SW 1271 (cell line): ENCODE measurements at places on chromosomes 12 and 14.

DNA sequence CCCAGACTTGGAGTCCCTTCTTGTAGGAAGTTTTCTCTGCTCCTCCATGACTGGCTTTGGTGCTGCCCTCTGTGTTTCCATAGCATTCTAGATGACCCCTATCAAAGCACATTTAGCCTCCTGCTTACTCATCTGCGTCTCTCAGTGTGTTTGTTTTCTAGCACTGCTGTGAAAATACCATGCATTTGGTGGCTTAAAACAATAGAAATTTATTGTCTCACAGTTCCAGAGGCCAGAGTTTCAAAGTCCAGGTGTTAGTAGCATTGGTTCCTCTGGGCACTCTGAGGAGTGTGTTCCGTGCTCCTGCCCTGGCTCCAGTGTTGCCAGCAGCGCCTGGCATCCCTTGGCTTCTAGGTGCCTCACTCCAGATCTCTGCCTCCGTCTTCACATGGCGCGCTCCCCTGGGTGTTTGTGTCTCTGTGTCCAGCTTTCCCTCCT, 86.1 kb downstream of the CACNA1C start:
- no peak for DNase-seq

- no peak for DNase-seq
Measured at GRCh38 chr12:26062566-26062965, 62.3 kb downstream of the BHLHE41 start.

DNA sequence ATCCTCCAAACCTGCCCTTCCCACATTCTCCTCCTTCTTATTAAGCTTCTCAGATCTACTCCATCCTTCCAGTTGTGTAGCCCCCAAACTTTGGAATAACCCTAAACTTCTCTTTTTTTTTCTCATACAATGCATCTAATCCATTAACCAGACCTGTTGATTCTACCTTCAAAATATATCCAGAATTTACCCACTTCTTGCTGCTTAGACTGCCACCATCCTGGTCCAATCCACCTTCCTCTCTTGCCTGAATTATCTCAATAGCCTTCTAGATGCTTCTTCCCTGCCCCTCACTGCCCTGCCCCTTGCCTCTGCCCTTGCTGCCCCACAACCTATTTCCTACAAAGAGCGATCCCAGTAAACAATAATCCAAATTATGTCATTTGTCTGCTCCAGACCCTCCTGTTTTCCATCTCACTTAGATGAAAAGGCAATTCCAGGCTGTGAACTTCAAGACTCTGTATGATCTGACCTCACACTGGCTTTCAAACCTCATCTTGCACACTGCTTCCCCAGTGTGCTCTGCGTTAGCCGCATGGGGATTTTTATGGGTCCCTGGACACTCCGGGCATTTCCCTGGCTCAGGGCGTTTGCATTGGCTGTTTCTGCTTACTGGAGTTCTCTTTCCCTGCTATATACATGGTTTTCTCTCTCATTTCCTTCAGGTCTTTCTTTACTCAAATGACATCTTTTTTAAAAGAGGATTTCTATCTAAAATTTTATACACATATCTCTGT, 42.6 kb upstream of the HIF1A start:
- DNase-seq = no peak

- no peak for DNase-seq
Measured at GRCh38 chr14:21543521-21543960, 17.4 kb upstream of the SALL2 start.

DNA sequence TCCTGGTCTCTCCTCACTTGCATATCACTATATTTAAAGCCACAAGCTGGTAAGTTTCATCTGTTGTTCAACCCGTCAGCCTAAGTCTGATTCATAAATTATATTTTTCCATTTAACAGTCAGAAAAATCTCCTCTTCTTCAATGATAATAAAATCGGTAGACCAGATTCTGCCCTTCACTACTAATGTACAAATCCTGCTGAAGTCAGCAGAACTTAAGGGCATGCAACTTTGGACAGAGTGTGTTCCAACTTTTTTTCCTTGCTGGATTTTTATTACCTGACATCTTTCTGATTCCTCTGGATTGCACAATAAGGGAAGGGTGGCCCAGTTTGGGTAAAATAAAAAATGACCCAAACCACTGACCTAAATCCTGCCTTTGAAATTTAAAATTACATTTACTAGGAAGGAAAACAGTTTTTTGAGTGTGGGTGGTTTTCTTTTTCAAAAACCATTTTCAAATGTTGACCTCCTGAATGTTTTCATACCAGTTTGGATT, 125.4 kb upstream of the DIO2 start:
- no peak for DNase-seq

DNA sequence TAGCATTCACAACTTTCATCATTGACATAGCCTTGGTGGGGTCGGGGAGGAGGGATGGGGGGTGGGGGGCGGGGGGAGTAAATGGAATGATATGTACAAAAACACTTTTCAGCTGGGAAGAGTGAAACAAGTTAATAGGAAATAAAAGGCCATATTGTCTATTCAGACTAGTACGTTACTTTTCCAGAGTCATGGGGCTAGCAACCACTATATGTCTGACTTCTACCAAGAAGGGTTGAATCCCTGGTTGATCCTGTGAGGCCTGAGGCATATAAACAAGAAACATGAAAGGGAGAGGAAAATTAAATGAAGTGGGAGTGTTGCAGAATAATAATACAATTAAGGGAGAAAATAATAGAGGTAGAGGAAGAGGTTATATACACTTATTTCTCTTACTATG, 225.5 kb downstream of the ERC1 start:
- DNase-seq = no peak
